ENCODE measurements at places on chromosomes 6 and 20.

DNA sequence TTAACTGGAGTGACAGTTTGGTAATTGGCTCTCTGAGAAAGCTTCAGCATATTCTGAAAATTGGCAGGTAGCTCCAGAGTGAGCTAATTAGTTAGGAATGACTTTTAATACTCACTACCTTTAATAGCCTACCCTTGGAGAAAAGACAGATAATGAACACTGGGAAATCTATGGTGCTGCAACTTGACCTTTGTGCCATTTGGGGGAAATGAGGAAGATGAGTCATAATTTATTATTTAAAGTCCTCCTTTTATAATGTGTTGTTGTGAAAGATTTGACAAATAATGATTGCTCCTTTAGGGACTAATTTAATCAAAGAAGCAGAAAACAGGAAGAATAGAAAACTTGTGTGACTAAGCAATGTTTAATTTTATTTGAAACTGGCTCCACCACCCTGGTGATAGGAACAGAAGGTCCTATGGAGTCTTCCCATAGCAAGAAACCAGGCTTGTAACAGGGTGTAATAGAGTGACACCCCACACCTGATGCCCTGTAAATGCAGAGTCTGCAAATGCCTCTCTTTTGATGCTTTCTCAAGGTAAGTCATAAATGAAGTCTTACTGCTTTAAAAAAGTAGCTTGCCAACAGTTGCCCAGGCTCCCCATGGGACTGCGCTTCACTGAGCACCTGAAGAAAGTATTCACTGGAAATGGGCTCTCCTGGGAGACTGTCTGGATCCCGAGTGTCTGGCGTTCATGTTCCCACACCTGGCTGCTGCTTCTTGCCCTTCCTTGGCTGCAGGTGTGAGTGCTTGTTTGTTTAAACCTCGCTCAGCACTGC, 134.4 kb downstream of the LRRC1 start:
- DNase-seq, result no peak

DNA sequence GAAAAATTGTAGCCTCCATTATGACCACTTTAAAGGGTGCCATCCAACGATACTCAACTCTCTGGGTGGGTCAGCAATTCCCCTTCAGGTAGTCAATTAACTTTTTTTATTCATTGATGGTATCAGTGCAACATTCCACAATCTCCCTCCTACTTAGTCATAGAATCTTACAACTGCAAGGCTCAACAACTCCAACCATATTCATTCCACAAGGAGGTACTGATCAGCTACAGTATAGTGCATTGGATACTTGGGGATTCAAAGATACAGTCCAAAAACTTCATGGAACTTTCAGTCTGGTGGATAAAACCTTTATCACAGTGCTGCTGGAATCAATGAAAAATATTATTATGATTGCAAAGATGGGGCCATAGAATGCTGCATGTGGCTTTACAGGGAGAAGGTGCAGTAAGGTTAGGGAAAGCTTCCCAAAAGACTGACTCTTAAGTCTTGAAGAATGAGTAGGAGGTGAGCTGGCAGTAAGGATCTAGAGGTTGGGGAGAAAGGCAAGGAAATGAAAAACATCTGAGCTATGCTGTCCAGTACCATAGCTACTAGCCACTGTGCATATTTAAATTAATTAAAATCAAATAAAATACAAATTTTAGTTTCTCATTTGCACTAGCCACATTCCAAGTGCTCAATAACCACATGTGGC, 314.7 kb upstream of the PRDM1 start:
- DNase-seq, result no peak

GRCh38 chr6:106974336-106974998, at the start of gene CD24:
TSS of gene CD24 (minus strand) at chr6:106974729. CDS start at chr6:106974646, 83 bp downstream.
- DNase-seq, result no peak

DNA sequence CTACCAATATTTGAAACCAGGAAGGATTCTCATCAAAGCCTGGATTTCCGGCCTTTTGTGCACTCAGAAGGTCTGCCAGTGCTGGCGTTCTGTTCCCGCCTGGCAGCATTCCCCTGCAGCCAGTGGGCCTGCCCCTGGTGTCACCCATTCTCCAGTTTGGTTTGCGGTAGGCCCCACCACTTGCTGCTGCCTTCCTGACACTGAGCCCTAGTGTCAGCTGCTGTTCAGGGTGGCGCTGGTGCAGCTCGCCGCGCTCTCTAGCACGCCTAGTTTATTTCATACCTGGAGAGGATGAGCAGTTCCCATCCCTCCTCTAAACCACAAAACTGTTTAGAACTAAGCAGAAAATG, 9.5 kb downstream of the NPEPL1 start:
- no peak for DNase-seq

- no peak for DNase-seq
Observed at GRCh38 chr6:108222064-108222463, 38.8 kb downstream of the SNX3 start.

GRCh38 chr20:8036771-8037170, 17.2 kb upstream of the TMX4 start:
- no peak for DNase-seq

GRCh38 chr6:148239215-148239614, 103.4 kb upstream of the SASH1 start:
- DNase-seq, result peak; percentile 78

GRCh38 chr20:51022803-51023616, at the start of gene KCNG1:
TSS of gene KCNG1 (minus strand) at chr20:51023107. CDS start at chr20:51010338, 12,769 bp downstream.
- peak; percentile 76 for DNase-seq

DNA sequence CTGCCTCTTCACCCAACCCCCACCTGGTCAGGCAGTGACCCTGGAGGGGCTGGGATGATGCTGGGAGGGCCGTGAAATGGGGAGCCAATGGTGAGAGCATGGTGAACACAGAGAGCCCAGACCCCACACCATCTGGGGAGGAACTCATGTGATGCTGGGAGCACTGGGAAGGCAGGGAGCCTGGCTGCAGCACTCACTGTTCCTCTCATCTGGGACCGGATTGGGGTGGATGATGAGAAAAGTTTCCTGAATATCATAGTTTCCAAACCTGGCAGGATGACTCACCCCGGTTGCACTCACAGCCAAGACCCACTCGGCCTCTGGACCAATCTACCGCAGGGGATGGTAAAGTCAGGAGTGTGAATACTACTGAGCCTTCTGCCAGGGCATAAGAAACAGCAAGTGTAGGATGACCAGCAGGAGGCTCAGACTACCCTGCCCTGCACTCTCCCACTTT, 21.8 kb downstream of the ULBP1 start:
- no peak for DNase-seq

- no peak for DNase-seq
Observed at GRCh38 chr20:57653910-57654309, 33.7 kb upstream of the ZBP1 start.

GRCh38 chr20:7147220-7147601, 379.7 kb downstream of the BMP2 start:
- no peak for DNase-seq

DNA sequence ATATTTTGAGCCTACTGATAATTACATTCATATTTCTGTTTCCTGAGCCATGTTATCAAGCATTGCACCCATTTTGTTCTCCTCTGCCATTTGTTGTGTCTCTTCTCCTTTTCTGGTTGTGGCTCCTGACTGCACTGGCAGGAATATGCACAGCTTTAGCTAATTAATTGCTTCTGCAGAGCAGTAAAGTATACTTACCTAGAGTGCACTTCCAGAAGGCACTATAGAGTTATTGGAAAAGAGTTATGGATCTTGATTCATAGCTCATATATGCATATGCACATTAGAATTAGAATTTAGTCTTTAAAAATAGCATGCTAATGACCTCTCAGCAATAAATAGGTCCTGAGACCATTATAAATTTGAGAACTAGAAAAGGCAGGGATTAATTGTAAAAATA, 262.6 kb downstream of the NKAIN2 start:
- no peak for DNase-seq

DNA sequence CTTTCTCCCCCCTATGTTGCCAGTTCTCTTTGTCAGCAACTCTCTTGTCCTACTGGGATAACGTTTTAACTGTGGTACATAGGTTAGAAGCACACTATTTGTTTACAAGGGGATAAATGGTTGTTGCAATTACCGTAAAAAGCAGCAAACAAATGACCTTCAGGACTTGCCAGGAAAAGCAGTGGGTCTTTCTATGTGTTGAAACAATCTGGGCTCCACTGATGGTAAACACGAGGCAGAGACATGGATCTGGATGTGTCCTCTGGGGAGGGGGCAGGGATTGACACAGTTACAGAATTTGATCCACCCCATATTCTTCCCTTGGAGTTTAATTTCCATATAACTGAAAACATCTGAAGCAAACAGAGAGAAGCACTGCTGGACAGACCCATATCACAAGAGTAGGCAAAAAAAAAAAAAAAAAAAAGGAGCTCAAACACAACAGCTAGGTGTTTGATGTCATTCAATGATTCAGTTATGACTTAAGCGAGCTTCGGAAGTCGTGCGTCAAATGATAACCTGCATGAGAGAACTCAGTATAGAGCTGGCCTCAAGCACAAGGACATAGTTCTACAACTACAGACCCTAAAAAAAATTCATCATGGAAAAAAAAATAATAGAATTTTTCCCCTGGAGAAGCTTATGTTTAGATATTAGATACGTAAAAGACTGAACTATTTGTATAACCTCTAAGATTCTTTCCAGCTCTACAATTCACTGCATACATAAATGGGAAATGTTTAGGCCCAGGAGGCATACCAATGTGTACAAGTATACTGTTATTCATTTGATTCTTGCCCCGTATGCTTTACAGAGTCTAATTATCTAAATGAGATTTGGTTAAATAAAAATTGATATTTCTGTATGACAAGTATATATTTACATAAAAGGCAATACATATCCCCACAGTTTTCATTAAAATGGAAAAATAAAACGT, 127.7 kb downstream of the ALDH8A1 start:
- DNase-seq, result no peak

- DNase-seq, result no peak
Observed at GRCh38 chr6:151018911-151019782, 153.6 kb downstream of the MTHFD1L start.

- no peak for DNase-seq
Observed at GRCh38 chr20:4861961-4862360, 139.3 kb downstream of the SLC23A2 start.

- DNase-seq, result peak; percentile 39
Observed at GRCh38 chr20:57968120-57968519, 258.3 kb upstream of the PMEPA1 start.

GRCh38 chr6:149961728-149962425, 1.9 kb upstream of the ULBP1 start:
- DNase-seq, result no peak

GRCh38 chr6:85468326-85468725, 18.4 kb downstream of the NT5E start:
- DNase-seq, result peak; percentile 88

DNA sequence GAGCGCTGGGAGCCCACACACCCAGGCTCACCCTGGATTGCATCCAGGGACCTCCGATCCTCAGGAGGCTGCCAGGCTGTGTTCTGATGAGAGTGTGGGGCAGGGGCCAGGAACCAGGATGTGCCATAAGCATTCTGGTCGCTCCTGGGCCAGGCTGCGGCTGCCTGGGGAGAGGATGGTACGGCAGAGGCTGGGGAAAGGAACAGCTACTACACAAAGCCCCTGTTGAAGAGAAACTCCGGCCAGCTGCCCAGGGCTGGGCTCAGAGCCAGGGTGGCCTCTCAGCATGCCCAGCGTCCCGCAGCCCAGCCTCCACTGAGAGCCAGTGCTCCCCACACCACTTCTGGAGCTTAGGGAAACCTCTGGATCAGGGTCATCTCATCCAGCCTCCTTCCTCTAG, 21.7 kb upstream of the OCSTAMP start:
- no peak for DNase-seq

DNA sequence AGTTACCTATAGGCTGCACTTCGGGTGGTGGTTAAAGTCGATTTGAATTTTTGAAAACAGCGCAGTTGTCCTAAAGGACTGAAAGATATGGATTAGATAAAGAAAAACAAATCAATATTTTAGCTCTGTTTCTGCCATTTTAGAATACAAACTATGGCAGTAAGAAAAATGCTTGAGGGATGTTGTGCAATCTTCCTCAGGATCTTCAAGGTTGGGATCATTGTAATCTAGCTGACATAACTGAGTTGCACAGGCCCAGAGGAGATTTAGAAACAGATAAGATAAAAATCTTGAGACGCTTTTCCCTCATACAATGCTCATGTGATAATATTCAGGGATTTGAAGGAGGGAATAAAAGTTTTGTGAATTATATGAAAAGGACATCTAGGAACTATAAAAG, 926 bp downstream of the PEX3 start:
- peak; percentile 94 for DNase-seq

DNA sequence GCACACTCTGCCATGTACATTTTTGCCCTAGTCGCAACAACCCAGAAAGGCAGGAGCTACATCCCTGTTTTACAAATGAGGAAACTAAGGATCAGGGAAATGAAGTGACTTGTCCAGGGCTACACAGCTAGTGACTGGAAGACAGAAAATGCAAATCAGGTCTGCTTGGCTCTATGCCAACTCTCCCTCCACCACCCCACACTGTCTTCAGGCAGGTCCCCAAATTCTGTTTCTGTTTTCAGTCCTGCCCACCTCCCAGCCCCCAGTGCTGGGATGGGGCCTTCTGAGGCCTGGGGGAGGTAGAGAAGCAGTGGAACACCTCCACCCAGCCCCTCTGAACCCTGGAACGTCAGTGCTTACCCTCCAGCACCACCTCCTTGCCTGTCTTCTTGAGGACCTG, 5.1 kb downstream of the SNTA1 start:
- no peak for DNase-seq

DNA sequence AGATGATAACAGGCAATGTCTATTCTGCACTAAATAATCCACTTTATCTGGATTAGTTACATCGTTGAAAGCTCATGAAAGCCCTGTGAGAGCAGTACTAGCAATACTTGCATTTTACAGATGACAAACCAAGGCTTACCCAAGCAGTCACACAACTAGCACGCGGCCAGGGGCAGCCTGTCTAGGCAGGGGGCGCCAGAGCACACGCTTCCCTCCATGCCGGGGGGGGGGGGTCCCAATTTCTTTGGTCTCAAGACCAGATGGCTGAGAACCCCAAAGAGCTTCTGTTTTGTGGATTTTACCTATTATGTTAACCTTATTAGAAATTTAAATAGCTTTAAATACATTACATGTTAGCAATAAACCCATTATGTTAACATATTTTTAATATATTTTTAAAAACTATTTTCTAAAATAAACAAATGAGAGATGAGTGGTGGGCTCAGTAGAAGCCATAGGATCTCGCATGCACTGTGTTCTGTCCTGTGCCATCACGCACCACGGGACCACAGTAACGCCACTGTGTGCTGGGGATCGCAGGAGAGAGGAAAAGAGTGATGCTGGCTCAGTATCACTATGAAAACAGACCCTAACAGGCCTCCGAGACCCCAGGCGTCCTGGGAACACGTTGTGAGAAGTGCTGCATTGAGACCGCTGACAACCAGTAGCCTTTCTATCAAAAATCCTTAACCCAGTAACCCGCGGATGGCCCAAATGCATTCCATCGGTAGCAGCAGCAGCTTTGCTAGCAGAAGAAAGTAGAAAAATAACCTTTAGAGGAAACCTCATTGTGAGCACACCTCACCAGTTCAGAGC, 5.3 kb upstream of the PRR18 start:
- DNase-seq, result peak; percentile 79

DNA sequence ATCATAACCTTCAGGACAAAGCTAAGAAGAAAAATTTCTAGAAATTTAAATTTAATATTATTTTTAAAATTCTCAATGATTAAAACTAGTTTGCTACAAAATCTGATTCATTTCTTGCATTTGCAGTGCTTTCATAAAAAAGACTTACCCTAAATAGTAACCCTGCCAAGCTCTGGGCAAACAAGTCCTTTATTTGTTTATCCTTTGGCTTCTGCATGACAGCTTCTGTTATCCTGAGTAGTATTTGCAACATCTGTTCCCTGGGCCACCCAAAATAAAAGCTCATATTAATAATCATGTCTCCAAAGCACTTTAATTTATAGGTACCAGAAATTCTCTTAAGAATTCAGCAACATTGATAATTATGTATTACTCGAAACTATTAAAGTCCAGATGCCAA, 101.3 kb downstream of the RALGAPA2 start:
- no peak for DNase-seq
